NB4 (cell line): ENCODE measurements at places on chromosomes 16 and 17.

GRCh38 chr16:25841761-25842160 lies 150.0 kb downstream of the HS3ST4 start:
- DNase-seq = no peak

DNA sequence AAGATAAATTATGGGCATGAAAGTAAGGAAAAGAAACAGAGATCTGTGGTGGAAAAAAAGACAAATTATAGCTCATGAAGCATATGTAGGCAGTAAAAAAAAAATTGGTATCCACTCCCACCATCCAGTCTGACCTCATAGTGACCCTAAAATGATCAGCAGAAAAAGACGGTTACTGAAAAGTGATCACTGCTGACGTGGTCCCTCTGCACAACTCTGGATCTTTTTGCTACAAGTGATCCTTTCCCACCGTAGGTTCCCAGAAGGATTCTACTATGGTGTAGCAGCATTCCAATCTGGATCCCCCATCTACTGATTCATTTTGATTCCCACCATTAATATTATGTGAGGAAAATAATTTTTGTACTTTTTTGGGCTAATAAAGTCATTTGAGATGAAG lies 10.9 kb upstream of the CHST6 start:
- no peak for DNase-seq

GRCh38 chr17:42225646-42226045 lies 31.4 kb upstream of the GHDC start:
- DNase-seq = no peak

GRCh38 chr17:57582881-57583756 lies 162.0 kb downstream of the CCDC182 start:
- no peak for DNase-seq

- DNase-seq = peak; percentile 23
Measured at GRCh38 chr17:82913304-82914043, 73.7 kb upstream of the ZNF750 start.

DNA sequence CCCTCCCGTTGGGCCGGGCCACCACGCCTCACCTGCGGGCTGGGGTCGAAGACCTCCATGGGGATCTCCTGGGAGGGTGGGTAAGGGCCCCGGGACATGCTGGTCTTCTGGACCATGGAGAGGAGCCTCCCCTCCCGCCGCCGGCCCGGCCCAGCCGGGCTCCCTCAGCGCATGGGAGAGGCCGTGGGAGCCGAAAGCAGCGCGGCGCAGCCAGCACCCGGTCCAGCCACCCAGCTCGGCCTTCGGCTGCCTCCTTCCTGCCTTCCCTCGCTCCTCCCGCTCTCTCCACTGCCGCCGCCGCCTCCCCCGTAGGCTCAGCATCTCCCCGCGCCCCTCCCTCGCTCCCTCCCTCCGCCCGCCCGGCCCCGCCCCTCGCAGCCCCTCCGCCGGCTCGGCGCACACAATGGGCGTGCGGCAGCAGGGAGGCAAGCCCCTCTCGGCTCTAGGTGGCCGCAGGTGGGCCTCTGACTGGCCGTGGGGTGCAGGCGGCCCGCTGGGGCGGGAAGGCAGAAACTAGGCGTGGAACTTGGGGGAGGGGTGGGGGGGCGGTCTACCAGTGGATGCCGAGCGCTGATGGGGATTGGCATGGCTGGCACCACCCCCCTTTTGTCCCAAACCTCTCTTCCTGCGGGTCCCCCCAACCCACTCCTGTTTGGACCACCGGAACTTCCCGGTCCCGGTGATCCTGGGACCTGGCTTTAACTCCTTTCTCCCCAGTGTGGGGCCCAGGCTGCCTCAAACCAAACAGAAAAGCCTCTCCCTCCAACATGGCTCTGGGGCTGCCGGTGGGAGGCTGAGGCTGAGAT lies at the start of gene CACNB1:
CACNB1 (minus strand) TSS at position 290 of the 806 bp plus-strand sequence; CDS start at position 116, 174 bp downstream.
- peak; percentile 87 for DNase-seq

DNA sequence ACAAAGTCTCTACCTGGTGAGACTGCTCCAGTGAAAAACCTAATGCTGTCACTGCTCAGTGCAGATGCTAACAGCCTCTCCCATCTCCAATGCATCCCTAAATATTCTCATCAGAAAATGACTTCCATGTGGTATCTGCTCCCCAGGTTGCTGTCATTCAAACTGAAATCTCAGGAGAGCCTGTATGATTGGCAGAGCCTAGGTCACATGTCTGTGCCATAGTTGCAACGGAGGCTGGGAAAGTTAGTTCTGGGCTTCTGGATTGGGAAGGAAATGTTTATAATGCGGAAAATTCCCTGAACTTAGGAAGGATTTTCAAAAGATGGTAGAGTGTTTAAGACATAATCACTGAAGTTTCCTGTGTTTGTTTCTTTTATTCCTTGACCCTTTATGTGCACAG lies 206.4 kb upstream of the ZKSCAN2 start:
- DNase-seq = no peak

DNA sequence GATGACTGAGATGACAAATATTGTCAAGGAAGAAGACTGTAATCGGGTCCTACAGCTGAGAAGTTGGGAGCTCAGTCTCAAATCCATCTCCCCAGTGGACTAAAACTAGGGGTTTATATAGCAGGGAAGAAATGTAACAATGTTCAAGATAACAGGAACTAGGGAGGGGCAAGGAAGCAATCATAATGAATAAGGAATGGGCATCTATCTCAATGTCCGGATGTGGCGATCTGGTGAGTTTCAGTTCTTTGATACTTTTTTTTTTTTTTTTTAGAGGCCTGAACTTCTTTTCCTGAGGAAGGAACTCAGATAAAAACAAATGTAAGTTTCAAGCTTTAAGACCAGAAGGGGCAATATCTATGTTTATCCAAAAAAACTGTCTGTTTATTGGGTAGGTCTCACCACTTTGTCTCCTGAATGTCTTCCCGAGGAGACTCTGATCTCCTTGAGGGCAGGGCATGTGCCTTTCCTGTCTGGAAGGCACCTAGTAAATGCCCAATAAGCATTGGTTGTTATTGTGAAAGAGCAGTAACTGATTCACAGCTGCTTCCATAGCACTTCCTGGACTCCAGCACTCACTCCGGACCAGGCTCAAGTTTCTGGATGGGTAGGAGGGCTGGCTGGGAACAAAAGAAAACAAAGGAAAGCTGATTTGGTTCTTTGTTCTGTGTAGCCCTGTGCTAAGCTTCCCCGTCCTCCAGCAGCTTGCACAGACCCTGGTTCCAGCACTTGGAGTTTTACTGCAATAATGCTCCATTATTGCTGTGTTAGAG lies 51.9 kb downstream of the MEOX1 start:
- no peak for DNase-seq

DNA sequence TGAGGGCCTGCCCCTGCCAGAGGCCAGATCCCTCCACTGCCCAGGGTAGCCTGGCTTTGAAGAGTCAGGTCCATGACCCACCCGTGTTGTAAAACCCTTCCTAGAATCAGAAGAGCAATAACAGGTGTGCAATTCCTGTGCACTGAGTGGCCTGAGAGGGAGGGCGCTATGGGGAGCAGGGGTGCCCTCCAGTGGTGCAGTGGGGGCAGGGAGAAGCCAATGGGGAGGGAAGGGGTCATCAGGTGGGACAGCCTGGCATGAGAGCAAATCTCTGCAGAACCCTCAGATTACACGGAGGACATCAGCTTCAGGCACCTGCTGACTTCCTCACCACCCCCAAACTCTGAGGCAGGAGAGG lies 72.9 kb upstream of the ZNF469 start:
- DNase-seq = peak; percentile 13

- peak; percentile 98 for DNase-seq
Measured at GRCh38 chr17:45228763-45229539, 7.3 kb downstream of the FMNL1 start.

GRCh38 chr17:17566896-17567513 lies 24.5 kb downstream of the PEMT start:
- DNase-seq = no peak

GRCh38 chr17:13531721-13532120 lies 70.0 kb downstream of the HS3ST3A1 start:
- DNase-seq = no peak

DNA sequence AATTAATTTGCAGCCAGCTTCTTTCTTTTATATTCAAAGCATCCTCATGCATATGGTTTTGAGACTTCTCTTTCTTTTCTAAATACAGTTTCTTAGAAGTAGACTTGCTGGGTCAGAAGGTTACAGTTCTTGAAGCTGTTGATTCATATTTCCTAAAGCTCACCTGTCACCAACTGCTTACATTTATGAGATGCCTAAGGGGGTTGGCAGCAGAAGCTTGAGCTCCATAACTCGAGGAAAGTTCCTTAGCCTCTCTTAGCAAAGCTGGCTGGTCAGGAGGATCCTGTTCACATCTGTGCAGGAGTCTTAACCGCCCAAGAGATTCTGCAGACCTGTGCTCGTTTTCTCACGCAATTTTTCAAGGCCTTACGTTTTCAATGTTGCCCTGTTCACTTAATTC lies 218.8 kb downstream of the SNX29 start:
- no peak for DNase-seq

DNA sequence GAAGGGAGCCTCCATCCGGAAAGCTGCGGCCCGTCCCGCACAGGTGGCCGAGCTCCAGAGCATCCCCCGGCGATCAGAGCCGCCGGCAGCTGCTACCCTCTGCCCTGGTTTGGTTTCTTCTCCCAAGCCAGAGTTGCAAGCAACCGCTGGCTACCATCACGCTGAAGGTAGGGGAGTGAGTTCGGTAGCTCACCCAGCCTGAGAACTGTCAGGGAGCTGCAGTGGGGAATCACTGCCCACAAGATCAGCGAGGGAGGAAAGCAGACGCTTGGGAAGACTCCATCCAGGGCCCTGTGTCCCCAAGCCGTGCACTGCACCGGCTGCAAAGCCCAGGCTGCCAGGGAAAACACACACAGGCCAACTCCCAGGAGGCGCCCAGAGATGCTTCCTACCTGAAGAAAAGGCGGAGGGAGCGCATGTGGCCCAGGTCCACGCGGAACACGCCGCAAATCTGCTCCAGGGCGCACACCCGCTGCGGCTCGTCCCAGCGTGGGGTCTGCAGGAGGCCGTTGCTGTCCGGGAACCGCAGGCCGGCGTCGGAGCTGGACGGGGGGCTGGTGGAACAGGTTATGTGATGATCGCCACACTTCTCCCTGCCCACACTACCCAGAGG lies 83.3 kb downstream of the TBC1D16 start:
- DNase-seq = peak; percentile 0

DNA sequence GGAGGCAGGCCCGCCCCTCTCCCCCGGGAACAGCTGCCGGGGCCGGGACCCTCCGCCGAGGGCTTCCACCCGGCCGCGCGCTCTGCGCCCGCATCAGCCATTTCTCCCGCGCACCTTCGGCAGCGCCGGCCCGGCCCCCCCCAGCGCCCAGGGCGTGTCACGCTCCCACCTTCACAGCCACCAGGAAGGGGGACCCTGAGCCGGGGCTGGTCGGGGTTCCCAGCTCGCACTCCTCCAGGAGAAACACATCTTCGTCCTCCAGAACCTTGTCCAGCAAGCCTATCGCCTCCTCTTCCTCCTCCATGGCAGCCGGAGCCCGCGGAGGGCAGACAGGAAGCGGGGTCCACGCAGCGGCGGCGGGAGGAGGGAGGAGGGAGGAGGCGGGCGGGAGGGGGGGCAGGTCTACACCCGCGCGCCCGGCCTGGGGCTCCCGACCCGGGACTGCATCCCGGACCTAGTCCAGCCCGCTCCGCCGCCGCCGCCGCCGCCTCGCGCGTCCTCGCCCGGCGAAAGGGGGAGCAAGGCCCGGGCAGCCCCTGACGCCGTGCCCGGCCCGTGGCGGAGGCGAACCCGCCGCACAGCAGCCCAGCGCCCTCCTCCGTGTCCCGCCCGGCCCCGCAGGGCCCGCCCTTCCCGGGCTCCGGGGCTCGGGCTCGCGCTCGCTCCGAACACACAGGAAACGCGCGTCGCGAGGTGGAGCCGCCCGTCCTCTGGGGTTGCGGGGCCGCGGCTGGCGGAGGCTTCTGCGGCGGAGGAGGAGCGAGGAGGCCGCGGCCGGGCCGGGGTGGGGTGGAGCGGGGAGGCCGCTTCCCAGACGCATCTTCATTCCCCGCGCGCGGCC lies 70.8 kb downstream of the ABR start:
- peak; percentile 62 for DNase-seq

- peak; percentile 55 for DNase-seq
Measured at GRCh38 chr16:25366078-25366477, 108.4 kb upstream of the ZKSCAN2 start.

- no peak for DNase-seq
Measured at GRCh38 chr16:85603203-85603755, 9.8 kb upstream of the GSE1 start.

GRCh38 chr16:67805718-67806427 lies 487 bp downstream of the RANBP10 start:
- no peak for DNase-seq

- DNase-seq = no peak
Measured at GRCh38 chr17:72296456-72296855, 175.6 kb downstream of the SOX9 start.

DNA sequence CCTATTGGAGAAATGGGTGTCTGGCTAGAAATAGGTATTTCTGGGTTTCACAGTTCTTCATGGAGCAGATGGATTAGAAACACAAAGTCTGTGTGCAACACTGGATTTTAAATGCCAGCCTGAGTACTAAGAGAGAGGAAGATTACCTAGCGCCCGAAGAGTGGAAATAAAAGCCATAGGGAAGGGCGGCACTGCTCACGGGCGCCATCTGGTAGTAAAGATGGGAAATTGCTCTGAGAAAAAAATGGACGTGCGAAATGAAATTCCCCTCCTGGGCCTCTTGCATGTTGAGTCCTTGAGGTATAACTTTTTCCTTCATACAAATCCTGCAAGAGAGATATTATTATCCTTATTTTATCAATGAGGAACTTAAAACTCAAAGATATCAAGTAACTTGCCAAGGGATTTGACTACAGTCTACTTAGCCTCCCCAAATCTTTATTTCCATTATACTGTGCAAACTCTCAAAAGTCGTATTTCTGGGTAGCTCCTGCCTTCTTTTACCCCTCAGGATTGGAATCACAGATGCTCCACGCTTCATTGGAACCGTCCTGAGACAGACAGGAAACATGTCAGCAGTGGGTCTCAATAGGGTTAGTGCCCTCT lies 72.8 kb downstream of the MMD start:
- DNase-seq = peak; percentile 40
